MCF 10A (cell line): ENCODE measurements at places on chromosomes 7 and 10.

GRCh38 chr7:25259487-25260243 is 31.4 kb upstream of the NPVF start:
- DNase-seq = peak; percentile 83

DNA sequence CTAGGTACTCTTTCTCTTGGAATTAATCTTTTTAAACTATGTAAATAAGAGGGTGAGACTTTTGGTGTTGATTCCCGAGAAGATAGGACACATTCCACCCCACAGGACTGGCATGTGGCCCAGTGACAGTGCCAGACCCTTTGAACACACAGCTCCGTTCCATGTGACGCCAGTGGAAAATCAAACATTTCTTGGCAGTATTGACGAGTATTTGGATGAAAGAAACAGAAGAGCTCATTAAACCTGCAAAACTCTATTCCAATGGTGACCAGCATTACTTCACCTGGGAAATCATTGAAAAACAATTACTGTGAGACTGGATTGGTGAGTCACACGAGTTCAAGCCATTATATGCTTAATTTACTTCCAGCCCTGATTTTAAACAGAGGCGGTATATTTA is 25.8 kb downstream of the AKR1E2 start:
- no peak for DNase-seq

DNA sequence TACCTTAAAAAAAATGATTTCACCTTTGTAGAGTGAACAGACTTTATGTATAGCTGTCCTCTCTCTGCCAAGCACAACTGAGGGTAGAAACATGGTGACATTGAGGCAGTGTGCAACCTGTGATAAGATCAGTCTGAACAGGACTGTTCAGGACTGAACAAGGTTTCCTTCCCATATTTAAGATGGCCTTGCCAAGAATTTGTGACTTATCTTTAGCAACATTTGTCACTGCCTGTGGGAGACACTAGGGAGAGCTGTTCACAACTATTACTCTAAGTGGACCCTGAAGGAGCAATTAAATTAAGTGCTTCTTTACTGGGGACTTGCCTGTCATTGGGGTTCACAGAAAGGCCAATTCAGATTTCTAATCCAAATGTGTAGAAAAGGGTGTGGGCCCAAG is 6.7 kb downstream of the OR13A1 start:
- DNase-seq = no peak

DNA sequence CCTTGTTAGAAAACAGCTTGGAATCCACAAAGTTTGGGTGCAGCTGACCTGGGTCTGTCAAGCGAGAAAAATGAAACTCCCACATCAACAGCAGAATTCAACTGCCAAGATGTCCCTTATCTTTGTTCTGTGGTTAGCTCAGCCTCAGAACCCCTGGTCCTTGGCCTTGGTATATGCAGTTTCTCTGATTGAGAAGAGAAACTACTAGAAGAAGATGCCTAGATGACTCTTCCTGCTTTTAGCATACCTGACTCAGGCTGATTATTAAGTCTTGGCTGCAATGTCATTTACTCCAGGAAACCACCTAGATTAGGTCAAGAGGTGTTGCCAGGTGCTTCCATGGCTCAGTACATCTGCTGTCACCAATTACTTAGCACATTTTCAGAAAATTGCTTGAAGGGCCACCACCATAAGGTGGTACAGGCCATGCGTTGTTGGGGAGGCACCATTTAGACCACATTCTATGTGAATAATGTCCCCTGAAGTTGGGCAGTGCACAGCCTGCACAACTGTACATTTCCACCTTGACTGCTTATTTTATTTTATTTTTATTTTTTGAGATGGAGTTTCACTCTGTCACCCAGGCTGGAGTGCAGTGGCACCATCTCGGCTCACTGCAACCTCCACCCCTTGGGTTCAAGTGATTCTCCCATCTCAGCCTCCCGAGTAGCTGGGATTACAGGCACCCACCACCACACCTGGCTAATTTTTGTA is 59.4 kb upstream of the ZNF438 start:
- DNase-seq = no peak

GRCh38 chr7:77858278-77858677 is 59.7 kb downstream of the PHTF2 start:
- no peak for DNase-seq

- DNase-seq = no peak
Measured at GRCh38 chr7:91109200-91109599, 155.0 kb upstream of the FZD1 start.

DNA sequence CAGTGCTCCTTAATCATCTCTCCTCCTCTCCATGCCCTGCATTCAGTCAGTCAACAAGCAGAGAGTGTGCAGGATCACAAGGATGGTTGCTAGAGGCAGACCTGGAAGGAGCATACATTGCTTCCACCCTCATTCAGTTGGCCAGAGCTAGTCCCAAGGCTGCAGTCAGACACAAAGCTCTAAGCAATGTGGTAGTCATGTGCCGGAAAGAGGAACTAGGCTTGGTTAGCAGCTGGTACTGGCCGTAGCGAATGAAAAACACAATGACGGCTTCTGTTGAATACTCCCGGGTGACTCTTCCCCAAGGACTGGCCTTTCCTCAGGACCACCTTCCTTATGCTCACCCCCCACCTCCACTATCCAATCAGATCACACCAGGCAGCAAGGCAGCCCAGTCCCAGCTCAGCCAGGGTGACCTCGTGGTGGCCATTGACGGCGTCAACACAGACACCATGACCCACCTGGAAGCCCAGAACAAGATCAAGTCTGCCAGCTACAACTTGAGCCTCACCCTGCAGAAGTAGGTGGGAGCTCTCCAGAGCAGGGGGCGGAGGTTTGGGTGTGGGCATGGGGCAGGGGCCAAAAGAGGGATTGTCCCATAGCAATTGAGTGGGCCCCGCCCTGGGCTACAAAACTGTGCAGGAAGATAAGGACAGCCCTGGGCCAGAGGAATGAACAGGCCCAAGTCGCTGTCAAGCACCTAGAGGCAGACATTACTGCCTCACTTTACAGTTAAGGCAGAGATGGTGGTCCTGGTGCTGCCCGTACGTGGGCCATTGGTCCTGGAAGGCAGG is 10.9 kb downstream of the LDB3 start:
- no peak for DNase-seq

GRCh38 chr10:101830322-101831168 is 12.3 kb upstream of the OGA start:
- peak; percentile 87 for DNase-seq

DNA sequence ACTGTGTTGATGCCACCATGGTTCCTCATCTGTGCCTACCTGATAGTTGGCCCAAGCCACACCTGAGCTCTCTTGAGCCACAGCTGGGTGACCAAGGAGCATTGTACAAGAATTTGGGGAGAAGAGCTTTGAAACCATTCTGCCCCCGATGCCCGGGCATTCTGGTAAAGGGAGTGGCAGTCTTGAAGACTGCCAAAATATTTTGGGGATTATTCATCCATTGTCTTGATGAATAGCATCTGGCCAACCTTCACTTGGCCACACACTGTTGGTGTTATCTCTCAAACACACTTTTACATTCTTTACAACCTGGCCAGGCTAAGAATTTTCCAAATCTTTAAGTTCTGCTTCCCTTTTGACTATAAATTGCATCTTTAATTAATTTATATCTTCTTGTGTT is 113.1 kb upstream of the PCBD1 start:
- DNase-seq = peak; percentile 17

DNA sequence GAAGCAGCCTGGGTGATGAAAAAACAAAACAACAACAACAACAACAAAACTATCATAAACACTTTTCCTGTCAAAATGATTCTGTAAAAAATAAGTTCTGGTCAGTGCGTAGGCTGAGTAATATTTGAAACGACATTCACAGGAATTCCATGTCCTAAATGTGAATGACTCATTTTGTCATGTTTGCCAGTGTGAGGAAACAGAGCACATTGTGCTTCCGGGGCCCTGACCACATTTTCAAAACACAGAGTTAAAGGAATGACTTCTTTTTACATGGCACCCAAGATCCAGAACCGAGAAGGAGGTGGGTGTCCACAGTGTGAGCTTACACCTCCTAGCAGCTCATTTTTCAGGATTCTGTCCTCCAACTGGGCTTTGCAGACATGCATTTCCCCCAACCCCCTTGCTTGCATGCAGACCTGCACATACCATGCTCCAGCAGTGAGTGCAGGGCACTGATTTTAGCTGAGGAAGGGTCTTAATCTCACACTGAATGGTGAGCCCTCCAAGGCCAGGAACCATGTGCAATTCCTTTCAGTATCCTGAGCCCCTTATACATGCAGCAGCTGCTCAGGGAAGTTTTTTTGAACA is 3.0 kb downstream of the CLRN3 start:
- peak; percentile 72 for DNase-seq

- DNase-seq = no peak
Measured at GRCh38 chr10:31927565-31927883, 1.1 kb downstream of the ARHGAP12 start.

- no peak for DNase-seq
Measured at GRCh38 chr7:149278396-149278795, 16.4 kb downstream of the ZNF783 start.

DNA sequence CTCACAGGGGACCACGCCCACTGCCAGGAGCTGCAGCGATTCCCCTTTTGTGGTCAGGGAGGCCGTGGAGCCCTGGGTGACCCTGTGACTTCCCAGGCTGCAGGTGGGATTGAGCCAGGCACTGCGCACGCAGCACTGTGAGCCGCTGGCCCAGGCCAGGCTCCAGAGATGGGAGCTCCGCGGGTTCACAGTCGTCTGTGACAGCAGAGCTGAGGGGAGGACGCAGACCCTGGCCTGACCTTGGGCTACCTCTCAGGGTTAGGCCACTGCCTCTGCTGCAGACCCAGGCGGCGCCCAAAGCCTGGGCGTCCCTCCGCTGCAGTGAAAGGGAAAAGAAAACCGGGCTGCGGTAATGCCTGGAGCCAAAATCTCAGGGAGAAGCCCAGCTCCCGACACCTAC is 107.5 kb upstream of the GPR26 start:
- no peak for DNase-seq

- no peak for DNase-seq
Measured at GRCh38 chr10:71209731-71210541, 2.4 kb upstream of the UNC5B start.

DNA sequence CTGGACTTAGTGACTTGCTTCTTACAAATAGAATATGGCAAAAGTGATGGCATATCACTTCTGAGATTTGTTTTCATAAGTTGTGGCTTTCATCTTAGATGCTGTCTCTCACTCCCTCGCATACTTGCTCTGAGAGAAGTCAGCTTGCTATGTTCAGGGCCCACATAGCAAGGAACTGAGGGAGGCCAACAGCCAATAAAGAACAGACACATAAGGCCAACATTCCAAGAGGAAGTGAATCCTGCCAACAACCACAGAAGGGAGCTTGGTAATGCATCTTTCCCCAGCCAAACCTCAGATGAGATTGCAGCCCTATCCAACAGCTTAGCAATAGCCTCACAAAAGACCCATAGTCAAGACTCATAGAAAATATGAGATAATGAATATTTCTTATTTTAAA is 39.2 kb upstream of the DMTF1 start:
- no peak for DNase-seq

- no peak for DNase-seq
Measured at GRCh38 chr10:60461688-60462087, 72.0 kb upstream of the ANK3 start.

- DNase-seq = peak; percentile 23
Measured at GRCh38 chr10:124565565-124566221, 104.1 kb downstream of the LHPP start.

DNA sequence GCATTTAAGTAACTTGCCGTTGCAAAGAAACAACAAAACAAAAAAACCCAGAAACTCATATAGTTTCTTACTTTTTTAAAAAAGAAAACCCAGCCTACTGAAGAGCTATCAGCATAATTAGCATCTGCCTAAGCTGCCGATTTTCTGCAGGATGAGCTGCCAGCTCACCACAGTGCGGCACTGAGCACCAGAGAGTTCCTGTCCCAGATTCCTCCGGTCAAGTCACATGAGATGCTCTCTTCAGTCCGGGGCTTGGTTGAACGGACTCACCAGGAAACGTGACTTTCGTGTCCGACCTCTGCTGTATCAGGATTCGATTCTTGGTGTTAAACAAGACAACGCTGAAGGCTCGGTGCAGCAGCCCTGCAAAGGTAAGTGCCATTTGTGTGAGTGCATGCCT is 3.2 kb downstream of the IDI2 start:
- no peak for DNase-seq

DNA sequence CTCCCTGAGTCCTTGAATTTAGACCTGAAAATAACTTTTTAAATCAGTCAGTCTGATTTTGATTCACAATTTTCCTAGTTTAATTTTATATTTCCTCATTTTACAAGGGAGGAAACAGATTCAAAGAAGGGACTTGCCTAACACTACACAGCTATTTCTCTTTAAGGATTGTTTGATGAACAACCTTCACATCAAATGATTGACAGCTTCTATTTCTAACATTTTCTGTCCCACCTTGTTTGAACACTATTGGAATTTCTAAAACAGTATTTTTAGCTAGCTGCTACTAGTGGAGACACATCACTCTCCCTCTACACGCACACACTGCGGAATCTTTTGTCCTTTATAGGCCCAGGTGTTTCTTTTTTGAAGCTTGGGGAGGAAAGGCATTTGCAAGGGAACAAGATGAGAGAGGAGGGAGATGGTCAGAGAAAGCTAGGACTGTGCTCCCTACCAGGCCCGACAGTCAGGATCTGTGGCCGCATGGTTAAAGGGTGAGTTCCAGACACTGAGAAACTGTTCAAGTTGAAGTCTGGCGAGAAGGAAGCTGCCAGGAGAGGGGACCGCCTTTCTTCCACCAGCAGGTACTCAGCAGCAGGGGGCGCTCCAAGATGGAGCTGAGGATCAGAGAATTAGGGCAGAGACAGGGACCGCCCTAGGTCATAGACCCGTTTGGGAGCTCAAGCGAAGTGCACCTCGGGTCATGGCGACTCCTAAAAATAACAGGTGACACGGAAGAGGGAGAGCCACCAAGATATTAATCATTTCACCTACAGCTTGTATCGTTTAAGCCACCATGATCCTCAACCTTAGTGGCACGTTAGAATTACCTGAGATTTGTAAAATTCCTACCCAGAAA is 49.7 kb downstream of the DNAJC12 start:
- DNase-seq = peak; percentile 47

- DNase-seq = peak; percentile 48
Measured at GRCh38 chr10:85446827-85447226, 919.8 kb downstream of the GRID1 start.

GRCh38 chr10:86685893-86686632 is 17.8 kb downstream of the LDB3 start:
- no peak for DNase-seq

DNA sequence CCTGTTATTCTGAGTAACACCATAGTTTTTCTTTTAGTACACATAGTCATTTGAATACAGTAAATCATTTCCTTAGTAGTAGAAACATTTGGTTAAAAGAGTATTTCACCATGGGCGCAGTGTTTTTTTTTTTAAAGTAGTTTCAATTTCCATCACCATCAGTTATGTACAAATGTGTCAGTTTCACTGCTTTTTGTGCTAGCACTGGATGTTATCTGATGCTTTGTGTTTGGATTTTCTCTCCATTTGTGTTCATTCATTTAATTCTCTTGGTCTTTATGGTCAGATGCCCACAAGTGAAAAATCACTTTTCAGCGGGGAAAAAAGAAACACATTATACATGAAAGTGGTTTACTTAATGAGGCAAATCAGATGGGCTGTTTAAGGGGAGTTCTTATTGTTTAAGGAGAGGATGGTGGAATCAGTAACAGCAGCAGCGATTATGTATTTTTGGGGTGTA is 16.0 kb upstream of the HK1 start:
- no peak for DNase-seq

- peak; percentile 51 for DNase-seq
Measured at GRCh38 chr7:21099432-21099831, 312.7 kb upstream of the SP8 start.
